AG09309 (cell line): ENCODE measurements at places on chromosomes 2 and 18.
A peak's percentile ranks its signal among the peaks of the same experiment; 100 is the strongest.

- DNase-seq, result no peak
Observed at GRCh38 chr2:241432824-241433448, 75.4 kb downstream of the STK25 start.

DNA sequence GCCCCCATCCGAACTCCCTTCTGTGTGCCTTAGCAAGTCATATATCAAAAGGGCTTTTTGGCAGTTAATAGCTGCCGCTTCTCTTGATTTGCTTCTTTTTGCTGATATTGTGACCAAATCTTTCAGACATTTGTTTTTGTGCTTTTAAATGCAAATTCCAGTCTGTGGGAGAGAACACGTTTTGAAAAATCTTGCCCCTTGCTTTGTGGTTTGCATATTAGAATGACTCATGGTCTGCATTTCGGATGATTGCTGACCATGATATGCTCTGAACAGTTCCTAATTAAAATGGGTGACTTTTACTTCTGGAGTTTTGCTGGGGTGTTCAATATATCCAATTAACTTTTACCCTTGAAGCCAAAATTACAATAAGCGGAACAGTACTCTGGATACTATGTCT is 58.2 kb upstream of the ST6GAL2 start:
- DNase-seq, result peak; percentile 40

- no peak for DNase-seq
Observed at GRCh38 chr2:241870611-241871537, 1.3 kb downstream of the RTP5 start.

DNA sequence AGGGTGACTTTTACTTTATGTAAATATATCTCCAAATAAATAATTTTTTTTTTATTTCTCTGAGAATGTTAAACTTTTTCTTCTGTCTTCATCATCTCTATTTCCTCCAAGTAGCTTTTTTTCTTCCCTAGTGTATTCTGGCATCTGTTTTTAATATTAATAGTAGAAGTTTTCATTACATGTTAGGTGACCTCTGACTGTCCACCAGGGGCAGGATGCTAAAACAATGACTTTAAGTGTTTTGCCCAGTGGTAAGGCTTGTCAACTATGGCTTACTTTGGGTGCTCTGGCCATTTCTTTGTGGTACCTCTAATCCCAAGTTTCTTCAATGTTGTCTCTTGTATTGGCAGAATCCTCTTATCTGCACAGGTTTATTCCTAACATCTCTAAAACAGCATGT is 127.1 kb downstream of the SRBD1 start:
- DNase-seq, result no peak

DNA sequence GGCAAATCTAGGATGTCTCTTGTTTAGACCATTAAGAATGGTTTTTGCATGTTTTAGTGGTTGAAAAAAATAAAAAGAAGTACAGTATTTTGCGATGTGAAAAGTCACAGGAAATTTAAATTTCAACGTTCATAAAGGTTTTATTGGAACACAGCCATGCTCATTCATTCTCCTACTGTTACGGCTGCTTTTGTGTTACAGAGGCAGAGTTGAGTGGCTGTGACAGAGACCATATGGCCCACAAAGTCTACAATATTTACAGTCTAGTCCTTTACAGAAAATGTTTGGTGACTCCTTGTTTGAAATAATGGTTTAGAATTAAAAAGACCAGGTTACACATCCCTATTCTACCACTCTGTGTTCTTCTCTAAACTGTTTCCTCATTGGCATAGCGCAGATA is 48.1 kb downstream of the MYOM1 start:
- no peak for DNase-seq

- DNase-seq, result peak; percentile 66
Observed at GRCh38 chr2:237600205-237600846, 9.8 kb upstream of the RAB17 start.

DNA sequence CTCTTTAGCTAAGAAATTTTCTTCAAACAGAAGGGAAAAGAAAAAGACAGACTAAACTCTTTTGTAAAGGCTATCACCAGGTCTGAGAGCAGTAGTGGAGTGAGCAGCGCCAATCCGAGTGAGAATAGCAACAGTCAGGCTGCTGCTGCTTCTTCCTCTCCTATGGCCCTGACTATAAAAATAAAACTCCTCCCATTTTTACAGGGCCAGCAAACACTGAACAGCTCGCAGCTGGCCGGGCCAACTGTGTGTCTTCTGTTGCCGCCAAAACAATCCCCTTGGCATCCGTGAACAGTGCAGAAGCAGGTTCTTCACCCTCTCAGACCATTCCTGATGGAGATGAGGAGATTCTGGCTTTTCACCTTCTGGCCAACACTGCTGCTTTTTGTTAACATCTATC is 124.5 kb downstream of the CNTNAP5 start:
- no peak for DNase-seq

- no peak for DNase-seq
Observed at GRCh38 chr18:21853775-21854552, 113.4 kb downstream of the MIB1 start.

- DNase-seq, result no peak
Observed at GRCh38 chr2:161104054-161104553, 56.1 kb upstream of the TANK start.

DNA sequence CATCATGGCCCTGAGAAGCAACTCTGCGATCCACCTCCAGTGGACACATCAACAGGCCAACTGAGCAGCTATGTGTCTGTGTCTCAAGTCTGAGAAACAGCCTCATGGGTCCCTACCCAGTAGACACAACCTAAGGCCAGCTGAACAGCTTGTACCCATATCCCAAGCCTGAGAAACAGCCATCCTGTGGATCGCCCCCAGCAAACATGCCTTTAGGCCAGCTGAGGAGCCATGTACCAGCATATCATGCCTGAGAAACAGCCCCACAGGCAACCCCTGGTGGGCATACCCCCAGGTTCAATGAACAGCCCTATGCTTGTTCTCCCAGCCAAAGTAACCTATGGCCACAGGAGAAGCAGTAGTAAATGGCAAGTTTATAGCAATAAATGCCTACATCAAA is 126.7 kb upstream of the OTX1 start:
- DNase-seq, result no peak

GRCh38 chr2:10253596-10254372 is 48.9 kb upstream of the HPCAL1 start:
- DNase-seq, result no peak

GRCh38 chr2:85436836-85437487 is 18.4 kb downstream of the SH2D6 start:
- no peak for DNase-seq

GRCh38 chr18:26356045-26356785 is 130.0 kb downstream of the TAF4B start:
- no peak for DNase-seq
